ENCODE measurements at places on chromosomes 7 and 10.

DNA sequence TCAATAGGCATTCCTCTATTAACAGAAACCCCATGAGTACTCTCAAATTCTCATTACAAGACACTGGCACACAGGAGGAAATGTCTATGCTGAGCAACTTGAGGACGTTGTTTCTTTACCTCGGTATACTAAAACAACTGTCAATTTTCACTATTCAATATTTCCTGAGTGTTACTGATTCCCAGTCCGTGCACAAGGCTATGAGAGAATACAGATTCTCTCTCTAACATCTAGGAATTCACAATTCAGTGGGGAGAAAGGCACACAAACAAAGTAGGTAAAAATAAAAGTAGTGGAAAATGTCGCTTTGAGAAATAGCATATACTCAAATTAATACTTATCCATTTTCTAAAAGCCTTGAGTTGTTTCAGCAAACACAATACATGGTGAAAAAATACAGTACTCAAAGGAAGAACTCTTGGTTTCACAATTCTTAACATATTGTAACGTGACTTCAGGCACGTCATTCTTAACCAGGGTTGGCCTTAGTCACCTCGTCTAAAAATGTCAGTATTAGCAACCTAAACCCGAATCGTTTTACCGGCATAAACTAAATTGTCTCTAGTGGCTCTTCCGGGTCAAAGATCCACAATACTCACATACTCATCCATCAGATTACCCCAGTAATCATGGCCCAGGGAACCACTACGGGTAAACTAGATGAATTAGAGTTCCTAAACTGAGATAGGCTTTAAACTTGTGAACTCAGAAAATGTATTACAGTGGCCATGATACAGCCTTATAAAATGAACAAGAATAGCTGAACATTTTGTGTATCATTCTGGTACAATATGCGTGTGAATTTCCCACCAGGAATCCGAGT, 1.5 kb downstream of the IPMK start:
- DNase-seq = no peak

DNA sequence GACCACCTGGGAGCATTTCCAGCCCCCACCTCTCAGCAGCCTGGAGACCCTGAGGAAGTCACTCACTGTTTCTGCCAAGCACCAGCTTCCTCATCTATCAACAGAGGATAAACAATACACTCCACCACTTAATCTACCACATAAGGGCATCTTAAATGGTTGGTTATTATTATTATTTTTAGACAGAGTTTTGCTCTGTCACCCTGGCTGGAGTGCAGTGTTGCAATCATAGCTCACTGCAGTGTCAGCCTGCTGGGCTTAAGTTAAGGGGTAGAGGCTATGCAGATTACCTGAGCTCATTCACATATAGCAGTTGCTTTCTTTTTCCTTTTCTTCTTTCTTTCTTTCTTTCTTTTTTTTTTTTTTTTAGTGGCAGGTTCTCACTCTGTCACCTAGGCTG, 59.5 kb upstream of the ELN start:
- no peak for DNase-seq

GRCh38 chr10:120883071-120883470, 31.9 kb downstream of the WDR11 start:
- no peak for DNase-seq

GRCh38 chr10:25818751-25819150, 115.3 kb upstream of the MYO3A start:
- DNase-seq = no peak

- DNase-seq = no peak
Observed at GRCh38 chr7:85074-85882, 107.1 kb upstream of the FAM20C start.

- no peak for DNase-seq
Observed at GRCh38 chr7:73758581-73759138, 11.4 kb downstream of the CLDN3 start.

DNA sequence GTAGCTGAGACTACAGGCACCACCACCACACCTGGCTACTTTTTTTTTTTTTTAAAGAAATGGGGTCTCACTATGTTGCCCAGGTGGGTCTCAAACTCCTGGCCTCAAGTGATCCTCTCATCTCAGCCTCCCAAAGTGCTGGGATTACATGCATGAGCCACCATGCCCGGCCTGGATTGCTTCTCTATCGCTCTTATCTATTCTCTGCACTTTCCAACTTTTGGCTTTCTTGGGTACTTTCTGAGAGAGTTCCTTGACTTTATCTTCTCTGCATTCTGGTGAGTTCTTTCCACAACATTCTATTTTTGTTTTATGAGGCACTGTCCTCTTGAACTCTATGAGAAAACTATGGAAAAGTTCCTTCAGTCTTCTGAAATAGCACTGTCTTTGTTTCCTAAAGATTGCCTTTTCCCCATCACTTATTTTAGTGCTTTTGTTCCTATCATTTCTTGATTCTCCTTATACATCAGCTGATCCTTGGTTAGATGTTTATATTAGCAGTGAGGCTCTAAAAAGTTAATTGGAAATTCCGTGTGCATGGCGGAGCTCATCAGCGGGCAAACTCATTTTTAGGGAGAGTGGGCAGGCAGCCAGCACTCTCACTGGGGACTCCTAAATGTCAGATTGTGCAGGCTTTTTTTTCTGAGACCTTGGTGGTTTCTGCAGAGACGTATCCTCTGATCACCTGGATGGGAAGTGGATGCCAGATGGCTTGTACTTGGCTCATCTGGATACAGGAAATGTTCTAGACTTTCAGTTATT, 43.9 kb downstream of the HIP1 start:
- DNase-seq = no peak

- no peak for DNase-seq
Observed at GRCh38 chr7:27697861-27698430, 35.3 kb upstream of the HIBADH start.

- no peak for DNase-seq
Observed at GRCh38 chr7:72182036-72182435, 230.1 kb downstream of the CALN1 start.

GRCh38 chr10:93309062-93309461, 173.1 kb downstream of the MYOF start:
- DNase-seq = no peak

DNA sequence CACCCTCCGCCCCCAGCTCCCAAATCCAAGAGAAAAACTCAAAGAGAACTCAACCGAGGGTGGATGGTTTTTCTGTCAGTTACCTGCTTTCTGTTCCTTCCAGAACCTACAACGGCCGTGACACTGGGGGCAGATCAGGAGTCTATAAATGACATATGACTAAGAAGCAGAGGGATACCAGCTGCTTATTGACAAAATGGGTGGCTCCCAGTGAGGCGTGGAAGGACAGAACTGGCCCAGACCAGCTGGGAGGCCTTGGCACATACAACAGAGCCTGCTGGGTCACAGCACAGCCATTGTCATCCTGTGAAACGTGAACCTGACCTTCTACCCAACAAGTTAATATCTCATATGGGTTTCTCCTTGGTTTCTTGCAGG, 84.3 kb upstream of the ADRB1 start:
- DNase-seq = no peak

Measured in T47D (cell line).